ENCODE measurements at places on chromosomes 12 and 14.

- no peak for DNase-seq
These were observed 915.3 kb downstream of the FSCB start for GRCh38 chr14:43591776-43592175.

DNA sequence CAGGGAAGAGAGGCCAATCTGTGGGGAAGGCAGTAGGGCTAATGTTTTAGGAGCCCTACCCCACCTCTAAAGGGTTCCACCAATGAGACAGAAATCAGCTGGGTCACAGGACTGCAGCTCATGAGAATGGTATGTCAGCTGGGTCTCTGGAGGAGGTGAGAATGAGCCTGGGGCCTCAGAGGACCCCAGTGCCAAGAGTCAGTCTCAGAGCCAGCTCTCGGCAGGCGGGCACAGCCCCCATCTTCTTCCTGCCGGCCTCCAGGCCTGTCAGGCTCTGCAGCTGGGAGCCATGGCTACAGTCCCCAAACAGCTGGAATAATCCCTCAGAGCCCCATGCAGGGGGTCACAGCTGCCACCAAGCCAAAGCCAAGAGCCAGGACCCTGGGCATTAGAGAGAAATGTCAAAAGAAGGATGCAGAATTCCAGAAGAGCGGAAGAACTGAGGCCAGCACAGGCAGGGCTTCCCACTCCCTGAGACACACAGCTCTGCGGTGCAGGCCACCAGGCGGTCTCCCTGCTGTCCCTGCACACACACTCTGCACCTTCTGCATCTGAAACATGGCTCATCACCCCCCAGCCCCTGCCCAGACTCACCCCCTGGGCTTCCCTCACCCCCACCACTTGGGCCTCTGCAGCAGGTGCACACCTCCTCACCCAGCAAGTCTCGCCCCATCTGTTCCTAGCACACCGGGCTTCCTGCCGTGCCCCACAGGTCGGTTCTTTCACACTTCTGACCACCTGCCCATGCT lies 26.0 kb downstream of the ITPK1 start:
- DNase-seq = no peak

DNA sequence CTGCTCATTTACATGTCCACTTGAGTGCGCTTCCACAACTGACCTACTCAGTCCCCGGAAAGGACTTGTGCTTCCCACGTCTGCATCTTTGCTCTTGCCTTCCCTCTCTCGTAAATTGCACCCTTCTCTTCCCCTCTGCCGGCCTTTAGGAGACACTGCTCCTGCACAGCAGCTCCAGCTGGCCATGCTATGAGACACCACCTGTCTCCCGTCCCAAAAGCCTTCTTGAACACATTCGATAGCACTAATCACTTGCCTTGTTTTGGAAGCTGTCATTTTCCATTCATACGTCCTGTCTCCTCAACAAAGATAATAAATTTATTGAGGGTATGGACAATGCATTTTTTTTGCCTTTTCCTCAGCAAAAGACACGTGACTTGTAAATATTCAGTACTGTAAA lies 15.7 kb upstream of the KCNA1 start:
- no peak for DNase-seq

DNA sequence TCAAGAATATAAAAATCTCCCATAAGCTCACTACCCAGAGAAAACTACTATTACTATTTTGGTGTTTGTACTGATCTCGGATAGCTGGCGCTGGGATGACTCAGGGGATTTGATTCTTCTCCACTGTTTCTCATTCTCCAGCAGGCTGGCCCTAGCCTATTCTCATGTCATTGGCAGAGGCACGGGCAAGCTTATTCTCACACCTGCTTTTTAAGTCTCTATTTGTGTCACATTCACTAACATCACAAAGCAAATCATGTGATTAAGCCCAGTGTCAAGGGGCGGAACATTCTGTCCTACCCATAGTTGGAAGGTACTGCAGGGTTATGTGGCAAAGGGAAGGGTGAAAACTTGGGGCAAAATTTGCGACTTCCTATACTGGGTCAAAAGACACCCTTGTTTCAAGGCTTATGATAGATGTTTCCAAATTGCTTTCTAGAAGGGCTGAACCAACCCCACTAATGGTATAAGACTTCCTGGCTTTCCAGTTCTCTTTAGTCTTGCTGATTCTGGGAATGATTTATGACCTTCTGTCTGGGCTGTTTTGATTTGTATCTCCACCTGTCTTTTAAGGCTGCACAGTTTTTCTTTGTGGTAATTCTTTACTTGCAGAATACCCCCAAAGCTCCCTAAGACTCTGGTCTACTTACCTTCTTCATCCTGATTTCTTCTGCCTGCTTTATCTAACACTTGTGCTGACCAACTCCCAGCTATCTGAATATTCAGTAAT lies 406.4 kb downstream of the NRXN3 start:
- DNase-seq = no peak

- no peak for DNase-seq
These were observed 368.1 kb upstream of the FOXG1 start for GRCh38 chr14:28398506-28398905.

DNA sequence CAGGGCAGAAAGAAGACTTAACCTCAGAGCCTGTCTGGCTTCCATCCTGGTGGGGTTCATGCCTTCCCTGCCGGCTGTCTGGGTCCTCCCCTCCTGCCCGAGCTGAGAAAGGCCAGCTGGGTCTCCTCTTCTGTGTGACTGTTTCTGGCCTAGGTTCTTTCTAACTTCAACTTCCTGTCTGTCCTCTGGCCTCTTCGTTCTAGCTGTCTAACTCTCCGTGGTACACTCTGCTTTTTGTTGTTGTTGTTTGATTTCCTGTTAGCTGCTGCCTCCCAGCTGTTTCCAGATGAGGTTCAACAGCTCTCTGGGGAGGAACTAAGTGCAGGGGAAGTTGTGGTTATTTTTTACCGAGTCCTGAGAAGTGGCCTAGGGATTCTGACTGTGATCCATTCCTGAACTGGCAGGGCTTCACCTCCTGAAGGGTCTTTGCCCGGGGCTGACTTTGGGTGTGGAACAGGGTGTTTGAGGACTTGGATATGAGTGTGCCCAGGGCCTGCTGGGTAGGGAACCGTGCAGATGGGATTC lies 3.2 kb downstream of the MLXIP start:
- DNase-seq = no peak
